Stimulated activated CD8-positive, alpha-beta memory T cell treated with anti-CD3 and anti-CD28 coated beads, Interleukin-15, amount 100 ng/mL, for 4 hours (primary cell): ENCODE measurements at places on chromosomes 1 and 21.

DNA sequence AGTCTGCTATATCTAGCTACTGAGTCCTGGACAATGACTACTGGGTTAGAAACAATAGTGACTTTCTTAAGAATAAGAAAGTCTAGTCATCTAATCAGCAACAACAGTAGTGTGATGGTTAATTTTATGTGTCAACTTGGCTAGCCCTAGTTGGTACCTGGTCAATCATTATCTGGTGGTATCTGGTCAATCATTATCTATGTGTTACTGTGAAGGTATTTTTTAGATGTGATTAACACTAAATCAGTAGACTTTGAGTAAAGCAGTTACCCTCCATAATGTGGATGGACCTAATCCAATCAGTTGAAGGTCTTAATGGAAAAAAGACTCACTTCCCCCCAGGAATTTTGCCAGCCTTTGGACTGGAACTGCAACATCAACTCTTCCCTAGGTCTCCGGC lies 312.6 kb downstream of the SIPA1L2 start:
- no peak for DNase-seq

GRCh38 chr1:47934243-47934805 lies 62.9 kb downstream of the TRABD2B start:
- no peak for DNase-seq

DNA sequence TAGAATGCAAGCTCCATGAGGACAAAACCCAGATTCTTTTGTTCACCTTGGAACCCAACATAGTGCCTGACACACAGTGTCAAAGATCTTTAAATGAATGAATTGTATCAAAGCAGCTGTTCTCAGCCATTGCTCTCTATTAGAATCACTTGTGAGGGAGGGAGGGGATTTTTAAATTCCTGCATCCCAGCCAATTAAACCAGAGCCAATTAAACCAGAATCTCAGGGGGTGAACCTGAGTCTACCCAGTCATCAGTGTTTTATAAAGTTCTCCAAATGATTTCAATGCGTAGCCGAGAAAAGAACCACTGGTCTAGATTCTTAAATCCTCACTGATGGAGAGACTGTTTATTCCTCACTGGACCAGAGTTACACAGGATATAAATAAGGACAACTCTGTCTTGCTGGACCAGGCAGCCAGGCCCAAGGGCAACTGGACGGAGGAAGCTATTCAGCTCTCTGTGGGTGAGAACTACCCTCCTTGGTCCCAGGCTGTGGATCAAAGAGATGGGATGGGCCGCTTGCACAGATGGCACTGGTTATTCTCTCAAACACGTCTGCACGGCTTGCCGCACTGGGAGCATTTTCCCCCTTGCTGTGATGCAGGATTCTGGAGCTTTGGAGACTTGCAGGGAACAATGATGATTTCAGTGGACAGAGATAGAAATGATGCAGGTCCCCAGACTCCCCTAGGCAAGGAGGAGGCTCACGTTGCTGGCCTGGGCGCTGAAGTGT lies 20.0 kb upstream of the CDCA8 start:
- no peak for DNase-seq

DNA sequence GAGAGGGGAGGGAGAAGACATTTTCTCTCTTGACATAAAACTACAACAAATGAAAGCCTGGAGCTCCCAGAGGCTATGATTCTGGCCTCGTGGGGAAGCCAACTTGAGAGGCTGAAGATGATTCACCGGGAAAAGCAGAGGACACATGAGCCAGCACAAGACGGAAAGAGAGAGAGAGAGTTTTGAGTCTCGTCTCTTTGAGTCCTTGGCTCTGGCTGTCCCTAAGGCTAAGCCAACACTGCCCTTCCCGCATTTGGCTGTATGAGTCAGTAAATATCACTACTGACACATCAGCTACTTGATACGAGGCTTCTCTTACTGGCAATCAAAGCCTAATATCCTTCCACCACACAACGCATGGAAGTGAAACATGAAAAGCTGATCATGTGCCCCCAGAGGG lies 95.5 kb downstream of the GRIK3 start:
- DNase-seq = no peak

DNA sequence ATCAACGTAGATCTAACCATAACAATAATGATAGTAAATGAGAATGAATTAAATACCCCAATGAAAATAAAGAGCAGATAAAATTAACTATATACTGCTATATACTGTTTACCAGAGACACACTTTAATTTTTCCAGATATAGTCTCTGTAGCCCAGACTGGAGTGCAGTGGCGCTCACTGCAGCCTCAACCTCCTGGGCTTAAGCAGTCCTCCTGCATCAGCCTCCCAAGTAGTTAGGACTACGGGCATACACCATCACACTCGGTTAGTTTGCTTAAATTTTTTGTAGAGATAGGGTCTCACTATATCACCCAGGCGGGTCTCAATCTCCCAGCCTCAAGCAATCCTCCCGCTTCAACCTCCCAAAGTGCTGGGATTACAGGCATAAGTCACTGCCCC lies 37.2 kb downstream of the TRIM33 start:
- no peak for DNase-seq

- DNase-seq = no peak
Measured at GRCh38 chr1:184567637-184568036, 180.8 kb downstream of the C1orf21 start.

- no peak for DNase-seq
Measured at GRCh38 chr1:31588751-31589515, 12.6 kb downstream of the TINAGL1 start.
